ENCODE measurements at places on chromosomes 11 and 22.

DNA sequence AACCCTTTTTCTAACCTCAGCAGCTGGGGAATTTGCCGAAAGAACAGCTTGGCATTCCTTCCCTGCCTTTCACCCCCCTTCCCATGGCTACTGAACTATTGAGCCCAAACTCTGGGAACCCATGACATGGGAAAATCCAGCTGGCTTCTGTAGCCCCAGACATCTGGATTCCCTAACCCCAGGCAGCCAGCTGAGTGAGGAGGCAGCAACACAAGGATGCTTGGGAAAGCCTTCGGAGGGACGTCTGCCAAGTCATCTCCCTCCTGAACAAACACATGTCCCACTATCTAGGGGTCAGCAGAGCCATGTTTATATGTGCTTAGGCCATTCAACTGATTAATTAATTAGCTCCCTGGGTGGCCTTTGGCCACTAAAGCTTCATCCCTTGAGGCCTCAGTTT is 21.6 kb downstream of the LRRC55 start:
- DNase-seq, result no peak

- DNase-seq, result no peak
Observed at GRCh38 chr22:29269230-29269604, 1.1 kb downstream of the EWSR1 start.

DNA sequence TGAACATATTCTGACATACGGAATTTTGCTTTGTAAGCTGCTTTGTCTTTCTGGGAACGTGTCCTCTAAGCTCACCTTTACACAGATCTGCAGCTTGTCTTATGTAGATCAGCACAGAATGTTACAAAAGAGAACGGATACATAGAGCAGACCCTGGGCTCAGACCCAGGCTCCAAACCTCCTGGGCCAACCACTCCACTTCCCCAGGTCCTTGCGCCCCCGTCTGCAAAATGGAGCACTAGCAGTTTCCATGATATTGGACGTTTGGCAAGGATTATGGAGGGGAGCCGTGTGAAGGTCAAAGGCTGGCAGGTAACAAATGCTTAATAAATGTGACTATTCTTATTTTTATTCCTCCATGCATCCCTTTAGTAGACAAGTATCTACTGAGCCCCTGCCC is 358.4 kb downstream of the CTTN start:
- no peak for DNase-seq

DNA sequence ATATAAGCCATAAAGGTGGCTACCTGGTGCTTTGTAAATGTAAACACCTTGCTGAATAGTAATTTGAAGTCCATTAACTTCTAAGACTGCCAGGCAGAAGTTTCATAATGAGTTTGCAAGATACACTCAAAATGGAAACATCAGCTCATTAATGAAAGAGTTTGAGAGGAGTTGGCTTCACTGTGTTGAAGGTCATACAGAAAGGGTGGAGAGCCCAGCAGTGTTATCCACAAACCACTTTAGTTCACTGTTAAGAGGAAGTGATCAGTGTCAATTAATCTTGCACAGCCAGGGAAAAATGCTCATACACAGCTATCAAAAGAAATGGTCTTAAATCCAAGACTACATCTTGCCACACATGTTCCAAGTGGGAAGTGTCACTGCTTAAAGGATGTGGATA is 689.4 kb downstream of the JRKL start:
- DNase-seq, result no peak

GRCh38 chr11:126633330-126633729 is 277.8 kb downstream of the ST3GAL4 start:
- no peak for DNase-seq

DNA sequence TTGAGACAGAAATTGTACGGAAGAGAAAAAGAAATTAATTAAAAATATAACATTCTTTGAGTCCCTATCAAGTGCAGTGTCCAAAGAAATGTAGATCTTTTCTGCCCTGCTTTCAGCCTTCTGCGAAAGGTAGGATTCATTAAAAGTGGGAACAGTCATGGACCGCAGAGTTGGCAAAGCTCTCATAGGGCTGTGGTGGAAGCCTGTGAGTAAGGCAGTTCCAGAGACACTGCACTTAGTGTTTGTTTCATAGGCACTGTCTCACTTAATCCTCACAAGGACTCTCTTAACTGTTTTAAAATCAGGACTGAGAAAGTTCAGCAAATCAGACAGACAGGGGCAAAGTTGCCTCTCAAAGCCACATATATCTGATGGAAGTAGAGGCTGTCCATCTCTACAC is 5.5 kb downstream of the MRGPRX2 start:
- no peak for DNase-seq
